ENCODE measurements at places on chromosomes 16 and 17.
A peak's percentile ranks its signal among the peaks of the same experiment; 100 is the strongest.

- H3K27ac ChIP-seq = no peak overlapping the region
- H3K36me3 ChIP-seq = no peaks in the 10 kb centered on the region
- DNase-seq = no peak
These were observed 9.2 kb downstream of the CCL17 start for GRCh38 chr16:57413733-57414132.

- no peaks in the 10 kb centered on the region for H3K36me3 ChIP-seq
- no peak for DNase-seq
- no peak overlapping the region for H3K4me3 ChIP-seq
- no peaks in the 10 kb centered on the region for H3K4me1 ChIP-seq
These were observed 151.8 kb downstream of the IRF8 start for GRCh38 chr16:86050591-86051367.

GRCh38 chr16:71428385-71428784, 13.5 kb downstream of the TLE7 start:
- H3K27me3 ChIP-seq = peaks cover 39% of the 10 kb centered on the region
- no peak for DNase-seq
- no peak overlapping the region for H3K27ac ChIP-seq
- H3K4me3 ChIP-seq = no peak overlapping the region
- H3K4me1 ChIP-seq = peaks cover 12% of the 10 kb centered on the region
- no peaks in the 10 kb centered on the region for H3K36me3 ChIP-seq

GRCh38 chr17:7915179-7915610, 894 bp downstream of the RNF227 start:
- peak overlapping the region; percentile 94 for H3K27ac ChIP-seq
- no peak for DNase-seq
- peaks cover 28% of the 10 kb centered on the region for H3K4me1 ChIP-seq
- H3K4me3 ChIP-seq = peak overlapping the region; percentile 87
- H3K27me3 ChIP-seq = no peaks in the 10 kb centered on the region
- peaks cover 10% of the 10 kb centered on the region for H3K36me3 ChIP-seq

All from activated CD8-positive, alpha-beta memory T cell treated with anti-CD3 and anti-CD28 coated beads, Interleukin-2, amount 10 ng/mL, durations not matched to agents 7 days and 5 days (primary cell).